ENCODE measurements at places on chromosomes 6 and 20.
A peak's percentile ranks its signal among the peaks of the same experiment; 100 is the strongest.

GRCh38 chr6:106536851-106537250 is 92.4 kb downstream of the RTN4IP1 start:
- DNase-seq, result no peak

DNA sequence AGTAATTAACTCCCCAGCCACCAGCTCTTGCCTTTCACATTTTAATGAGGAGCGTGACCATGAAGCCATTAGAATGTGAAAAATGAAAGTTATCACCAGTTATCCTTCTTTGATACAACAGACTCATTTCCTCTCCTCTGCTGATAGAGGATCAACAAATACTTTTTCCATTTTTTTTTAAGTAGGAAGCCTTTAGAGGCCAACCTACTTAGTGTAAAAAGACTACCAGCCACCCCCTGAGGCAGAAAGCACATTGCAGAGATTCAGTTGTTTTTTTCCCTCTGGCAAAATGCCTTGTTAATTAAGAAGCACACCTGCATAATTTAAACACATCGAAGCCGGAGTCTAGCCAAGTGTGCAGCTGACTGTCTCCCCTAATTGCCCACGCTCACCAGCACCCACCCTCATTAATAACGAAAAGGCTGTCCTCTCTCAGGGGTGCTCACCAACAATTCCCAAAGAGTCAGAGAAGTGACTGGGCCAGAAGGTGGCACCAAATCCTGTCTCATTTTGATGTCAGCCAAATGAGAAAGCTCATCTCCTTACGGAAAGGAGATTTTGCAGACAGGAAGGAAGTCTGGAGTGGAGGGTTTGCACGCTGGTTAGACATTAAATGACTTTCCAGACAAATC is 60.9 kb upstream of the MC3R start:
- DNase-seq, result peak; percentile 16

- DNase-seq, result no peak
These were observed 8.4 kb downstream of the FOXS1 start for GRCh38 chr20:31836853-31837608.

GRCh38 chr20:63850689-63851547 is 10.4 kb upstream of the ABHD16B start:
- no peak for DNase-seq

- DNase-seq, result no peak
These were observed 7.0 kb upstream of the UBE2J1 start for GRCh38 chr6:89359561-89359960.

DNA sequence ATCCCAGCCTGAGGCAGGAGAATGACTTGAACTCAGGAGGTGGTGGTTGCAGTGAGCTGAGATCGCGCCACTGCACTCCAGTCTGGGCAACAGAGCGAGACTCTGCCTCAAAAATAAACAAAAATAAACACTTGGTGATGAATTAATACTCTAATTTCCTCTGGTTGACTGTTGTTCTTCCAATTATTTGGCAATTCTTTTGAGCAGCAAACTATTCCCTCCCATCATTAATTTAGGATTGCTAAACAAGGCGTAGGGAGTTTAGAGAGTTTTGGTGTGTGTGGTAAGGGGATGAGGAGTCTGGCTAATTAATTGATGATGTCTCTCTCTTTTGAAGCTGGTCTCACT is 2.7 kb upstream of the ID1 start:
- no peak for DNase-seq

DNA sequence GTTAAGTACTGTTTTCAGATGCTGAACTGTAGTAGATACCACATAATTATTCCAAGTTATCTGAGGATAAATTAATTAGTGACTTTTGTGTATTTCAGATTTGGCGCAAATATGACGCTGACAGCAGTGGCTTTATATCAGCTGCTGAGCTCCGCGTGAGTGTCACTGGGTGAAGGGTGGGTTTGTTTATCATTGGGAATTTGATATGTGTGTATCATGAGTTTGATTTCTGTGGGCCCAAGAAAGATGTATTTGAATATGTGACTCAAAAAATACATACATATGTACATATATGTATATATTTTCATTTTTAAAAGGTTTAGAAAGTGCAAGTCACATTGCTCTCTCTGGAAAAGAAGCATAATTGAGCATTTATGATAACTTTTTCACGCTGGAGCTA is 17.4 kb downstream of the SCGN start:
- DNase-seq, result no peak

- no peak for DNase-seq
These were observed 52.1 kb downstream of the SNX5 start for GRCh38 chr20:17916433-17916891.

GRCh38 chr6:3226481-3227362 is 731 bp downstream of the TUBB2B start:
- no peak for DNase-seq

- peak; percentile 74 for DNase-seq
These were observed 40.6 kb downstream of the TRIM38 start for GRCh38 chr6:26003102-26003694.

- DNase-seq, result no peak
These were observed 329.8 kb downstream of the KIF16B start for GRCh38 chr20:16243470-16243869.

DNA sequence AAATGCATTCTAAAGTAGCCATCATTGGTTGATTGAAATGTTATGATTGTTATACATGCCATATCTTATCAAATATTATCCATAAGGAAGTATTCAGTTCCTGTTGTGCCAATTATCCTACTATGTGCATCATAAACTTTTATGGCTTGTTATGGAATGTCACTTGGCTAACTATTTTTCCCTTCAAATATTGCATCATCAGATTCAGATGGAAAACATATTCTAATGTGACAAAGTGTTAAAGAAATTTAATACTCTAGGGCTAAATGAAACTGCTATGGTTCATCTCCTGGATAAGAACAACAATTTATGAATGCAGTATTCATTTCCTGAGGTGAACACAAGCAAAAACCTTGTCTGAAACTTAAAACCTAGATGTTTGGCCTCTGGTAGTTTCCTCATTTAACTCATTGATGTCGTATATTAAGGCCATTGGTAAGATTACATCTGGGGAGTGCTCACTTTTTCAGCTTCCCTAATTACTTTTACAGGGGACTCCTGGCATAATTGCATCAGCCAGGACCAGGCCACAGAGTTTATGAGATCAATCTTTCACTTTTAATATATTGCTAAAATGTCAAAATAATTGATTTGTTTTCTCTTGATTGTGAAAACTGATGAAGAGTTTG is 134.9 kb upstream of the CEP162 start:
- DNase-seq, result no peak

DNA sequence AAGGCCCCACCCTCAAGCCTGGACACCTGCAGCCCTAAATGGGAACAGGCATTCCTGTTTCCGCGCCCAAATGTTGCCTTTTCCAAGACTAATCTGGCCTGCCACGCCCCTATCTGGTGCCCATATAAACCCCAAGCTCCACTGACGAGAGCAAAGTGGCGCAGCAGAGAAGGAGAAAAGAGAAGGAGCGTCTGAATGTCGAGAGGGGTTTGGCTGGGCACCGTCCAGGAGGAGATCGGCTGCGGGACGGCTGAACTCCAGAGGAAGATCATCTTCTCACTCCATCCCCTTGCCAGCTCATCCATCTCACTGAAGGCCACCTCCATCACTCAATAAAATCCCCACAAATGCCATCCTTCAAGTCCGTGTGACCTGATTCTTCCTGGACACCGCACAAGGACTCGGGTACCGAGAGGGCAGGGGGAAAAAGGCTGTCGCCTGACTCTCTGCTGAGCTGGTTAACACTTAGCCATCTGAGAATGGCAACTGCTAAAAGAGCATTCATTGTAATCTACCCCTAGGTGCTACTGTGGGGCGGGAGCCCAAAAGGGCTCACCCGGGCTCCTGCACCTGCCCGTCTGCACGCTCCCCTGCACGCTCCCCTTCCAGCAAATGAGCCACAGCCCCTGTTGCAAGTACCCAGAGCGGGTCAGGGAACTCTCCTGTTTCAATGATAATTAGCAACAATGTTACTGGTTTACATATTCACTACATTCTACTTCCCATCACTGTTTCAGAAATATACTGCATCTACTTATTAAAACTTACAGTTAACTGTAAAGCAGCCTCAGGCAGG is 23.5 kb downstream of the TAF4 start:
- DNase-seq, result no peak

GRCh38 chr20:39398656-39399055 is 436.5 kb downstream of the DHX35 start:
- DNase-seq, result no peak

- no peak for DNase-seq
These were observed 183.2 kb downstream of the CARMIL1 start for GRCh38 chr6:25462235-25462897.

DNA sequence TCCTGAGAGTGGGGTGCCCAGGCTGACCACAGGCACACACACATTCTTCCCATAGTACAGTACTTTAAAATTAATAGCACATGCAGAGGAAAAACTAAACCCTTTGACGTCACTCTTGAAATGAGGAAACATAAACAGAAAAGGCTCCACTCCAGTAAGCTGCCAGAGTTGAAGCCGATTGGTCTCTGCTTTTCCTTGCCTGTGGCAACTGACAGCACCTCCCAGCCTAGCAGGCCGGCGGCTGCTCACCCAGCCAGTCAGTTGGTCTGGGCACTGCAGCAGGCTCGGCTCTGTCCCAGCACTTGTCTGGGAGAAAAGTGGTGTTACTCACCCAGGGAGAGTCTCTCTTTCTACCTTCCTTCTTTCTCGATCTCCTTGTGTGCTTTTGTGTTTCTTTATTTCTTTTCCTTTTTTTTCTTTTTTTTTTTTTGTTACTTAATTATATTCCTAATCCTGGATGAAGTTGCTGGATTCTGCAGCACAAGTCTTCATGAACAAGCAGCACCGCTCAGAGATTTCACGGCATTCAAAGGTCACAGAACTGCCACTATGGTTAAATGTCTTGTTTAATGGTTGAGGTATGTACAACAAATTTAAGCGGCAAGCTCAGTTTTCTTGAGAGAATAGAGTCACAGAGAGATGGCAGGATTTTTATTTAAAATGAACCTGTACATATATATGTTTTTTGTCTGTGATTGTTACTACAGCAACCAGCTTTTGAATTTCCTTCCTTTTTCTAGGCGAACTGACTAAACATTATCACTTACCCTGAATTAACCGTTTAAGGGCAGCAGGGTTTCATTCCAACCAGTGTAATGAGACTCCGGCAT is at the start of gene PDE7B:
PDE7B (plus strand) TSS at position 260 of the 830 bp plus-strand sequence.
- peak; percentile 93 for DNase-seq

- no peak for DNase-seq
These were observed 19.7 kb downstream of the PLCB4 start for GRCh38 chr20:9088556-9088955.

DNA sequence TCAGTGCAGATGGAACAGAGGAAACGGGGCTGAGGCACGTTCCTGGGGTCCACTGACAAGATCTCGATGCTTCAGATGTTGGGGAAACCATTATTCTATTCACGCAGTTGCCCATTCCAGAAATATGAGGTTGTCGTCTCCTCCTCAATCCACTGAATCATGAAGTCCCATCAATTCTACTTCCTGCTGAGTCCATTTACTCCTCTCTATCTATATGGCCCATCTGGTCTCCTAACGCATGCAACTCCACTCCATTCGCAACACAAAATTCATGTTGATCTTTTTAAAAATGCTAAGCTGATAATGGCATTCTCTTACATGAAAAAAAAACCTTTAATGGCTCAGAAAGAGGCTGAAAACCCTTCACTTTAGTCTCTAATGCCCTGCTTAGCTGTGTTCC is 37.5 kb downstream of the MAP3K5 start:
- no peak for DNase-seq

- no peak for DNase-seq
These were observed 50.5 kb upstream of the PAK5 start for GRCh38 chr20:9889270-9889981.

DNA sequence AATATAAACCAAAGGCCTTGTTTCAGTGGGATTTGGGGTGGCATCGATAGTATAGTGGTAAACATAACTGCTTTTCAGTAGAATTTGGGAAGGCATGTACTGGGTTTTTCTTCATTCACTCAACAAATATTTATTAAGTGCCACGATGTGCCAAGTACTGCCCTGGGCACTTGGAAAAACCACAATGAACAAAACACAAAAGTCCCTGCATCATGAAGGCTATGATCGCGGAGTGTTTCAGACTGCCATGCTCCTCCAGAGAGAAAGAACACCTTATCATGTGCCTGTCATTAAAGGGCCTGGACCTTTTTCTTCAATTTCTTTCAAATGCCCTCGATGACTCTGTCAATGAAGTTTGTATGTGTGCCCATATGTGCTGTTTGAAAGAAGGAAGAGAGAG is 59.2 kb upstream of the CEP85L start:
- DNase-seq, result no peak
